ENCODE measurements at places on chromosomes 2 and 18.
A peak's percentile ranks its signal among the peaks of the same experiment; 100 is the strongest.

DNA sequence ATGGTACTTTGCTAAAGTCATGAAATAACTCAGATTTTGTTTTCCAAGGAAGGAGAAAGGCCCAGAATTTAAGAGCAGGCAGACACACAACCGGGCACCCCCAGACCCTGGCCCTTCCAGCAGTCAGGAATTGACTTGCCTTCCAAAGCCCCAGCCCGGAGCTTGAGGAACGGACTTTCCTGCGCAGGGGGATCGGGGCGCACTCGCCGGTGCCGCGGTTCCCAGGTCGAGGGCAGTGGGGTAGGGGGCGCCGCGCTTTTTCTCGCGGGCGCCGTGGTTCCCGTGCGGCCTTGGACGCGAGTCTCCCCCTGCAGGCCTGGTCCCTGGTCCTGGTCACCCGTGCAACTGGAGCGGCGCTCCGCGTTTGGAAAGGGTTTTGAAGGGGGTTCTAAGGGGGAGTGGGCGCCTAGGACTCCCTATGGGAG, 1.2 kb downstream of the ZNF236 start:
- no peak for DNase-seq

GRCh38 chr18:36419900-36420531, 122.5 kb downstream of the FHOD3 start:
- DNase-seq = no peak

GRCh38 chr2:54579682-54580620, 123.8 kb downstream of the SPTBN1 start:
- DNase-seq = no peak

GRCh38 chr2:150618245-150618895, 130.9 kb upstream of the RND3 start:
- DNase-seq = no peak

DNA sequence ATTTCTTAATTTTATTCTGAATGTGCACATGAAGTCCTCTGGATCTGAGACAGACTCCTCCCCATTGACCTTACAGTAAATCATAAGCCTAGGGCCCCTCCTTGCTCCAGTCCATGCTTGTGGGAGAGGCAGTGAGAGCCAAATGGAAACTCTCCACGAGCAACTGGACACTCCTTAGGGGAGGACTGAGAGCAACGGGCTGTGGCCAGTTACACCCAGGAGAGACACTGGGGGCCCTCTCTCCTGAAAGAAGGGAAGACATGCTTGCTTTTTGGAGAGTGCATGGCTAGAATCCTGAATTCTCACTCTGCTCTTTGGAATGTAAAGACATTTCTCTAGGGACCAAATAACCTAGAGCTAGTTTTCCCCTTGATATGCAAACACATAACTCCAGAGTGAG, 49.0 kb upstream of the BIN1 start:
- DNase-seq = peak; percentile 81

- DNase-seq = no peak
Observed at GRCh38 chr2:23944527-23944926, 4.3 kb downstream of the UBXN2A start.

DNA sequence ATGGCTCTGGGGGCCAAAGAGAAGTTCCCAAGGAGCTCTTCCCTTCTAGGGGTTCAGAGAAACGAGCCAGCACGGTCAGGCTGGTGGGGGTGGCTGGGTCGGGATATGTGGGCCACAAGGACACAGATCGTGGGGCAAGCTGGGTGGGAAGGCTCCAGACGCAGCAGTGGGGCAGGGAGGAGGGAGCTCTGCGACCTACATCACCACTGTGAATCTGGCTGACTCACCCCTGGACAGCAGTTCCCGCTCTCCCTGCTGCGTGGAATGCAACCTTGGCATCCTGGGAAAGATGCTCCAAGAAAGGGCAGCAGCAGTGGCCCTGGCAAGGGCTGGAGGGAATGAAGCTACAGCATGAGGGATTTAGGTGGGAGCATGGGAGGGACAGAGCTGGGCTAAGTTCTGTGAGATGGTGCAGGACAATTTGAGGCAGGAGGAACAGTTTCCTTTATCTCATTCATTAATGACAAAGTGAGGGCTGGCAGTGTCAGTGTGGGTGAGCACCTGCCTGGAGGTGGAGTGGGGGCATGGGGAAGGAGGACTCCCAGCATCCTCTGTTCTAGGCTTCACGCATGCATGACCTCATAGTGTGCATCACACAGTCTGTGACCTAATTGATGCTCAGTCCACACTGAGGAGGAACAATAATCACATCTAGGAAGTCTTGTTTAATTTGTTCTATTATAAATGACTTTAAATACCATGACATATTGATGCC, 25.0 kb downstream of the CELF4 start:
- peak; percentile 20 for DNase-seq

DNA sequence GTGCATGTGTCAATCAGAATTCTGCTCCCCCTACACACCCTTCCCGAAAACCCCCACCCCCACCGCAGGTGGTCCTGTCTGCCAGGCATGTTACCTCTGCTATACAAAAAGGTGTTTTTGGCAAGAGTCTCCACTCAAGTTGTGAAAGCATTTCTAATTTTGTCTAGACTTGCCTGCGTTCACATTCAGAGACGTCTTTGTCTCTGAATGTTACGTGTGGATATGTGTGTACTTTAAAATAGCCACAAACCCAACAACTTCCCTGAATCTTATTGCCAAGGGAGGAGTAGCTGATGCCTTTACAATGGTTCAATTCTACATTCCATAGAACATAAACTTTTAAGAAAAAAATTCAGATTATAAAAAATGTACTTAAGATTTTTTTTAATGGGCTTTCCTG, 66.6 kb downstream of the ITGA4 start:
- DNase-seq = no peak

- no peak for DNase-seq
Observed at GRCh38 chr2:127164761-127165538, 55.1 kb downstream of the CYP27C1 start.

GRCh38 chr2:181306785-181307184, 150.4 kb upstream of the ITGA4 start:
- DNase-seq = no peak

DNA sequence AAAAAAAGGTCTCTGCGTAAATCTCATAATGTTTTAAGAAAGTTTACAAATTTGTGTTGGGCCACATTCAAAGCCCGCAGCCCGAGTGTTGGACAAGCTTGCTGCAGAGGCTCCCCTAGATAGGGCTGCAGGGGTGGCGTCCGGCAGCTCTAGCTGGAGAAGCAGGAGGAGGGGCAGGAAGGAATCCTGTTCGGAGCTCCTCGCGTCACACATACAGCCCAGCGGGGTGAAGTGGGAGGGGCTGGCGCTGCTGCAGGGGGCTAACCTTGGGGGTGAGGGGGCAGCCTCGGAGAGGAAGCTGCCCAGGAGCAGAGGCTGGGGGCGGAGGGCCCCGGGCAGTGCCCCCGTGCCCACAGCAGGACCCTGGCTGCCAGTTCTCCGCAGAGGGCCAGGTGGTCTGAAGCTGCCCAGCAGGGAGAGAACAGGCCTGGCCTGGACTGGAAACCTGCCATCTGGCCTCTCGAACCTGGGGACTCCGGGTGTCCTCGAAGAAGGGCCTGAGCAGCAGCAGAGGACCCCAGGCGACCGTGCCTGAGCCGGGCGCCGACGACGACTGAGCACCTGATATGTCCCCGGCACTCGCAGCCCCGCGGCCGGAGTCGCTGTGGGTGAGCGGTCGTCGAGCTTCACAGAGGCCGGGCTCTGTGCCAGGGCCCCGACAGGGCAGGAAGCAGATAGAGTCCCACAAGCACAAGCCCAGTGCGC, 2.6 kb upstream of the GPR35 start:
- peak; percentile 50 for DNase-seq

GRCh38 chr2:88187038-88187676, 17.0 kb downstream of the THNSL2 start:
- DNase-seq = peak; percentile 85

DNA sequence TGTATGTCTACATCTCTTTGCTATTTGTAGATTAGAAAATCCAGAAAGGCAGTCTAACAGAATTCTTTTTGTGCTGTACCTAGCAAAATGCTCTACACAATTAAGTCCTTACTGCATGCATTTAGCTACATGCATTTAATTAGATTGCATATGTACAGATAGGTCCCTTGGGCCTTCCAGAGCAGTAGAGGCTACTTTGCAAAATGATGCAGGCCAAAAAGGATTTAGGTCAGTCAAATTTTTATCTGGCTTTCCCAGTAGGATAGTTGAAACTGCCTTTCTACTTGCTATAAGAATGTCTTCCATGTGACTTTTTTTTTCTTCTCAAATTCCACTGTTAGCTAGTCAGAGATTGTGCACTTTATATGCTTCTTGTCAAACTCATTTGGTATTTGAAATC, 19.3 kb downstream of the GALNT13 start:
- DNase-seq = no peak

- no peak for DNase-seq
Observed at GRCh38 chr2:187500585-187501359, 52.7 kb upstream of the CALCRL start.

DNA sequence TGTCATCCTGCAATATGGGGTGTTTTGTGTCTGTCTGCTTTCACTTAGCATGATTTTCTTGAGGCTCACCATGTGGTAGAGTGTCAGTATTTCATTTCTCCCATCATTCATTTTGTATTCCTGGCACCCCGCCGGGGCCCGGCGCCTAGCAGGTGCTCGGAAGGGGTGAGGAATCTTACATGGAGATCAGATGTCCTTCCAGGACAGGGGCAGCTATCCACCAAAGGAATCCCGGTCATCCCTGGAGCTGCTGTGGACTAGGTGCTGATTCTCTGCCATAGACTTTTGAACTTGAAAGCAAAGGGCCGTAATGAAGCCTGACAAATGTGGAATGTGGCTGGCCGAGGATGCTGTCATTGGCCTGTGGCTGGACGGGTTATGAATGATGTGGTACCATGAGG, 2.4 kb downstream of the PRELID3A start:
- DNase-seq = peak; percentile 39

DNA sequence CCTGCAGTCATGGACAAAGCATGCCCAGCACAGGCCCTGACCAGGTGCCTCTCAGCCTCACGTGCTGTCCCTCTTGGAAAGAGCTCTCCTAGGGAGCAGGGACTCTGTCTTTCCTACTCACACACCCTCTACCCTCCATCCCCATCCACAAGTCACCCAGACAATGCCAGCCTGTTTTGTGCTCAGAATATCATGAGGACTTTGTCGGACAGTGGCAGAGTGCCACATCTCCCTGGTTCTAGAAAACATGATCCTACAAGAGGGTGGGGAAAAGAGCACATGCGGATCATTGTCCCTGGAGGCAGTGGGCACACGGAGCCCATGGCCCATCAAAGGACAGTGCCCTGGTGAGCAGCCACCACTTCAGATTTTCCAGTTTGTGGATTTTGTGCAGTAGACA, 3.7 kb upstream of the MAL start:
- no peak for DNase-seq

- DNase-seq = no peak
Observed at GRCh38 chr2:196099916-196100315, 31.3 kb upstream of the DNAH7 start.

- no peak for DNase-seq
Observed at GRCh38 chr18:6624661-6625311, 104.7 kb upstream of the ARHGAP28 start.

DNA sequence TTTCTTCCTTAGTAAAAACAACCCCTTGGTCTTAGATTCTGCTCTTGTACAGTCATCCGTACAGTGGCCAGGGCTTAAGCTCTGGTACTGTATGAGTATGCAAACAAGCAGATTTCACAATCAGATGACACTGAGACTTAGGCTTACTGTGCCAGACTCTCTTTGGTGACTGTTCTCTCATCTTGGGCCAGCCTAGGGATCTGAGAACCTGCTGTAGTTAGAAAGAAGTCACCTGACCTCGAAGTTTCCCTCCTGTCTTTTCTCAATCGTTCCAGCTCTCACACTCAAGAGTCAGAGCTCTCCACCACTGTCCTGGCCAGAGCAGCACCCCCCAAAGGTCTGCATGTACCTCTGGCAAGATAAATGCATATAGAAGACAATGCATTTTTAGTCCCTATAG, 63.2 kb downstream of the ZEB2 start:
- peak; percentile 11 for DNase-seq

DNA sequence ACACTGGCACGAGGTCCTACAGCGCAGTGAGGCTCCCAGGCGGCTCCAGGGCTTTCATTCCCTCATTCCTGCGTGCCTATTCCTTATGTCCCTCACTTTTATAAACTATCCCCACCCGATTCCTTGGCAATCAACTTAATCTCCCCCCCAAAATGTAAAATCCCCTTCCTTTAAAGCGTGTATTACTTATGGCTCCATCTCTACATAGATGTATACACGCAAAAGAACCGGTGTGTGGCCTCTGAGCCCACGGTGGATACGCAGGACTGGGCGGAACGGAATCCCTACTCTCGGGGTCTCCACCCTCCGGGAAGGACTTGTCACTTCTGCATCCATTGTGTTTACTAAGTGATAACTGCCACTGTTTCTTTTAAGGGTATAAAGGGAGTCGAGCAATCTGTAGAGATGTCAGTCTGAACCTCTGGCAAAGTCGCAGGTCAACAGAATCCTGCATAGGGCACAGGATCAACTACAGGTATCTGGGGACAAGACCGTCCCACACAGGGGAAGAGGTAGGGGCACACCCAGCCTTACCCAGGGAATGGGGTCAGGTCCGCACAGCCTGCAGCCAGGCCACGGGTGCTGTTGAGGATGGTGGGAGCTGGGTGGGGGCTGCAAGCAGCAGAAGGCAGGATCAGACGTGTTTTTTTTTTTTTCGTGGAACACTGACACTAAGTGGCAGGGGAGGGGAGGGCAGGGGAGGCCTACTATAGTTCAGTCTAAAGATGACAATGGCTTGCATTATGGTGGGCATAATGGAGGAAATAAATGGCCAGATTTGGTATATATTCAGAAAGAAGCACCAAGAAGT, 42.1 kb downstream of the HDLBP start:
- DNase-seq = no peak

DNA sequence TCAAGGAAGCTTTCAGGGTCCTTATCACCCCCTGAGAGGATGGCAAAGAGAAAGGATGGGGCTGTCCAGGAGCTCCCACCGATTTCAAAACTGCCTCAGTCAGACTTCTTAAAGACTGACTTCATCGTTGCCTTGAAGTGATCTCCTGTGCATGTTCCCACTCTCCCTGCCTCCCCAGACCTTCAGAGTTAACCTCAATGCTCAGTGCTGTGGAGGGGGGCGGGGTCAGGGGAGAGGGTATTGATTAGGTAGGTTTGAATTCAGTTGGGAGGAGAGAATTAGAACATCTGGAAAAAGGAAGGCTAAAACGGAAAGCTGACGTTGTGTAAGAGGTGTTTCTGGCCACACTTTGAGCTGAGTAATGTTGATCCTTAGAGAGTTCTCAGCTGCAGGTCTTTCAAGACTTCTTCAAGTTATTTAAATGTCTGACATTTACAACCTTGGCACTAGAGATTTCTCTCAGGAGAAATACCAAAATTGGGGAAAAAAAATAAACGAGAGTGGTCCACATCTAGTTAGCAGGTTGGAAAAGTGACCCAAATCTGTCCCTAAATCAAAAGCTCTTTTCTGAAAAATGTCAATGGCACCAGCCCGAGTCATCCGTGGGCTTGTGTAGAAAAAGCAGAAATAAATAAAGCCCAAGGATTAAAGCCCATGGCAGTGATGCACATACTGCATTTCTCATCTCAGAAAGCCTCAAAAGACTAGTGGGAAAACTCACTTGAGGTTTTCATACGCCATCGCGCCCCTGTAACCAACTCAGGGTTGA, 134.7 kb upstream of the EPAS1 start:
- DNase-seq = no peak
